HEK293T (cell line): ENCODE measurements at places on chromosomes 2 and 18.

DNA sequence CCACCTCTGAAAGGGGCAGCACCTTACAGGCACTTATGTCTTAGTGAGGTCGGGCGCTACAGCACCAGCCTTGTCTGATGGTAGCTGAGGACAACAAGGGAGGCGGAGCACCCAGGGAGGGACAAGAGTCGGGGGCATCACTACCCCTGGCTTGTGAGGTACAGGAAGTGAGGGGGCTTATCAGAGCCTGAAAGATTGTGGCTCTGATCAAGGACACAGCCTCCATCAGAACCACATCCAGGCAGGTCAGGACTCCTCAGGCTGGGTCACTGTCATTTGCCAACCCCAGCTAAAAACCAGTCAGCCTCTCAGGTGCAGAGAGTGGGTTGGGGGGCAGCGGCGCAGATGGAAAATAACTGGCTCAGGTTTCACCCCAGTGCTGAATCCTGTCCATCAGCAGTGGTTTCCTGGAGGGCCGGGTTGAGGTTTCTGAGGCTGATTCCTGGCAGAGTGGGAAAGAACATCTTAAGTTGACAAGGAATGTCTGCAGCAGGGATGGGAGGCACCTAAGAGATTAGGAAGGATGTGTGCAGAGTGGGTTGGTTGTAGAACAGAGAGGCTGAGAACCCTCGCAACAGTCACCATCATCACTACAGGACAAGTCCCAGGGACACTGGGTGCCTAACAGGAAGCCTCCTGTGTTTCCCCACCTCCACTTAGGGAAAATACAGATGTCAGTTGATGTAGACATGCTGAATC lies 45.3 kb downstream of the FBLN7 start:
- DNase-seq = no peak

DNA sequence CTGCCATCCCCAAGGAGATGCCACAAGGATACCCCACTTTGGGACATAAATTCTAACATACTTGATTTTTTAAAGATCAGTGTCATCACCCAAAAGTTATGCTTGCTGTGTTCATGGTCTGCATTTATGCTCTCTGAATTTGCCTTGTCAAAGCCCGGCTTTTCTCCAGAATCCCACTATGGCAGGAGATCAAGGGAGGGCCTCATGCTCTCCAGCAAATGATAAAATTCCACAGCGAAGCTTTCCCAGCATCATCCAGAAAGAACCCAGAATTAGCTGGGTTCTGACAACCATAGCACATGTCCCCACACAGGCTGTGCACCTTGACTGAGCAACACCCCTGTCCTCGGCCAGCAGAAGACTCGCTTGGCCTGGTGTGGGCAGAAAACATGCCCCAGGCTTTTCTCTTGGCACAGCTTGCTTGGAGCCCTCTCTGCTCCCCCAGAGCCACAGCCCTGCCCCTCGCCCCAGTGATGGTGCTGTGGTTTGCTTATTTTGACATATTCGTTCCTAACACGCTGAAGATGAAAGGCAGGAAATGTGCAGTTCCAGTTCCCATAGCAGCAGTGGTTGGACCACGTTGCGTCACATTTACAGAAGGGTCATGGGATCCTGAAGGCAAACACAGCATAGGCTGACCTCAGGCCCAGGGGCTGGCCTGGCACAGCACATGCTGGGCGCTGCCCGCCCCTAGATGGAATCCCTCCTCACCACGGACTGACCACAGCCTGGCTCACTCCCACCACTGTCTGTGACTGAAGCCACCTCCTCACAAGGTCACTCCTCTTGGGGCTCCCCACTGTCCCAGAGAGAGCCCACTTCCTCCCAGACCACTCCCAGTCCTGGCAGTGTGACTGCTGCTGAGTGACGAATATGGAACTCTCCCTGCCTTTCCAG lies 14.1 kb upstream of the CHRNA1 start:
- DNase-seq = no peak

DNA sequence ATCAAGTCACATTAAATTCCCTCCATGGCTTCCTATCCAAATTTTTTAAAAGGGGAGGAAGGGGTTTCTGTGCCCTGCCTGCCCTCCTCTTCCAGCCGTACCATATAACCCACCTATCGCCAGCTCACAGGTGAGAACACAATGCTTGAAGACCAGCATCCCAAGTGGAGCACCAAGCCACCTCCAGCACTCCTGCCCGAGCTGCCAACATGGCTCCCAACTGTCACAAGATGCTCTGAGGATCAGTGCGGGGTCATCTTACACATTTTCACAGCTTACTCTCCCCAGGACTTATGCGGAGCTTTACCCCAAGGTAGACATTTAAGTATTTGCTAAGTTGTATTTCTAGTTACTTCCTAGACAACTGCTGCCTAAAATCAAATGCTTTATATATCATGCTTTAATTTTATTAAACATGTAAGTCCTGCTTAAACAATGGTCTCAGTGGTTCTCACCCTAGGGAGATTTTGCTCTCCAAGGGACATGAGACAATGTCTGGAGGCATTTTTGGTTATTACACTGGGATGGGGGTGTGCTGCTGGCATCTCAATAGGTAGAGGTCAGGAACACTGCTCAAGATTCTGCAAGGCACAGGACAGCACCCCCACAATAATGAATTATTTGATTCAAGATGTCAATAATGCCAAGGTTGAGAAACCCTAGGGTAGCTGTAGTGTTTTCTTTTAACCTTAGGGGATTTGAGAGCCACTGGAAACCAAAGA lies 45.8 kb downstream of the SF3B1 start:
- no peak for DNase-seq

- no peak for DNase-seq
Measured at GRCh38 chr2:233094614-233095013, 34.5 kb downstream of the INPP5D start.

GRCh38 chr2:19894134-19894792 lies 7.5 kb downstream of the TTC32 start:
- DNase-seq = no peak

DNA sequence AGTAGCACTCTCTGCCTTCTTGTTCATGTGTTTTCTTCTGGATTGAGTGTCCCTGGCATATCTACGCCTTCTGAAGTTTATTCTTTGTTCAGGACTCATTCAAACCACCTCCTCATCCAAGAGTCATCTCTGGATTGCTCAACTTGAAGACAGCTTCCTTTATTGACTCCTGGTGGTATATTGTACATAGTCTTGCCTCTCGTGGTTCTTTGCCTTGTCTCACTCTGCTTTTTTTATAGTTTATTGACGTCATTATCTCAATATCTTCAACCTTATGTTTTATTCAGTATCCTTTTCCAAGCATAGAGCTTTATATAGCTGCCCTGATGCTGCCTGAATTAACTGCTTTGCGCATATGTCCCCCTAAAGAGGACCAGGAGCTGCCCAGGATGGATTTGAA lies 161.7 kb downstream of the INSIG2 start:
- no peak for DNase-seq
